ENCODE measurements at places on chromosomes 2 and 18. TPM values are rescaled to one million over a fixed set of nuclear protein-coding genes. Genes with fewer than 3 reads are reported as not detected.

DNA sequence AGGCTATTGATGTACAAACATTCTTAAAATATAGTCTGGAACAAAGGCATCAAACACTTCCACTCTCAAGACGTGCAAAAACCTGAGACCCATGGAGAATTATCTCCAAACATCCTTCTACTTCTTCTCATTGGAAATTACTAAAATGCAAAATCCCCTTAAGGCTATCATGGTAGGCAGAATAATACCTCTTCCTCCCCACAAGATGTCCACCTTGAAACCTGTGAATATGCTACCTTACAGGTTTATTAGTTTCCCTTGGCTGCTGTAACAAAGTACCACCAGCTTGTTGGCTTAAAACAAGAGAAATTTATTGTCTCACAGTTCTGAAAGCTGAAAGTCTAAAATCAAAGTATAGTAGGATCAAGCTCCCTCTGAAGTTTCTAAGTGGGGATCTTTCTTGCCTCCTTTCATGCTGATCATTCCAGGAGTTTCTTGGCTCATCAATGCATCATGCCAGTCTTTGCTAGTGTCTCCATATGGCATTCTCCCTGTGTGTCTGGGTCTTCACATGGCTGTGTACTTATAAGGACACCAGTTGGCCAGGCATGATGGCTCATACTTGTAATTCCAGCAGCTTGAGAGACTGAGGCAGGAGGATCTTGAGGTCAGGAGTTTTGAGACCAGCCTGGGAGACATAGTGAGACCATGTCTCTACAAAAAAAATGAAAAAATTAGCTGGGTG is 163.7 kb upstream of the NCK2 start:
- no peak overlapping the region for H3K4me3 ChIP-seq
- H3K27me3 ChIP-seq: no peaks in the 10 kb centered on the region
- DNase-seq: no peak
- no peaks in the 10 kb centered on the region for H3K4me1 ChIP-seq
- H3K27ac ChIP-seq: no peak overlapping the region

DNA sequence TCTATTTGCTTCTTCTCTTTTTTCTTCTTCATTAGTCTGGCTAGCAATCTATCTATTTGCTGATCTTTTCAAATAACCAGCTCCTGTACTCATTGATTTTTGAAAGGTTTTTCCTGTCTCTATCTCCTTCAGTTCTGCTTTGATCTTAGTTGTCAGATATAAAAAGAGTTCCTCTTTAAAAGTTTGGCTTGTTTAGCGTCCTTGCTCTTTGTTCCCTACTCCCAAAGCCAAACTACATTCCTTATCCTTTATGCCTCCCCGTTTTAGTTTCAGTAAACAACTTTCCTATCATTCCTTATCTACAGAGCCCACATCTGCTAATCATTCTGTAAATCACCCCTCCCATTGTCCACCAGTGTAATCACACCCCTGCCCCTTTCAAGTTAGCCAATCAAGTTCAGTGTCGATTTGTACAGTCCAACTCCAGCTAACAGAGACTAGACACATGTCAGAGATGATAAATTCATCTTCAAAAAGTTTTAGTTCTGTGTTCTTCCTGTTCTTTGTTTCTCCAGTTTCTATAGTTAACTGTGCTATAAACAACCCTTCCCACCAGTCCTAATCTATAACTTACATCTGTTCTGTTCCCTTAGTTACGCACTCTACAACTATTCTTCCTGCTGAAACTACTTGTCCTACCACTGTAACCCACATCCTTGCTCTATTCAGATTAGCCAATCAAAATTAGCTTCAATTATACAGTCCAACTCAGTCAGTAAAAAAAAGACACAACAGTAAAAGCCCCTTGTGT is 44.4 kb downstream of the TFPI start:
- H3K4me3 ChIP-seq: no peak overlapping the region
- no peaks in the 10 kb centered on the region for H3K27me3 ChIP-seq
- H3K27ac ChIP-seq: no peak overlapping the region
- DNase-seq: no peak
- H3K36me3 ChIP-seq: no peaks in the 10 kb centered on the region

DNA sequence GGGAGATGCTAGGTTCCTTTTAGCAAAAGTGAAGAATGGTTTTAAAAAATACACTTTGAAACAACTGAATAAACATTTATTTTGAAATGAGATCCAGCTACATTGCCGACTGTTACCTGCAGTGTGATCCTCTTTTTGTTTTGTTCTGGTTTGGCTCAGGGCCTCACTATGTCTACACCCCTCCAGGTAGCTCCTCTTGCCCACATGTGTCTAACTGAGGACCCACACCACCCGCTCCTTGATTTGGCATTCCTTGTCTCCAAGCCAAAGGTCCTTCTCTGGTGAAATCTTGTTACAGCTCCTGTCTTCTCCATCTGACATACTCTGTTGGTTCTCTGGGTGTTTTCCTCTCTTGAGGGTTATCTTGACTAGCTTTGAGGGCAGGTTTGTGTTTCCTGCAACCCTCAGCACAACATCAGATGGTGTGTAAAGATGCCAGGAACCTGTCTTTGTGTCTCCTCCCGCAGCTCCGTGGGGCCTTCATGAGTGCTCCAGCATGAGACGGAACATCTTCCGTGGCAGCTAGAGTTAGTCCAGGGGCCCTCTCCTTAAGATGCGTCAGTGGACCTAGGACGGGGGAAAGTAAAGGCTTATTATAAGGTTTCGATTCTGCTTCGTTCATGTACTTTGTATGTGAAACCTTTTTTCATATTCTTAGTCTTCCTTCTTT is 32.1 kb downstream of the MAP4K4 start:
- H3K27ac ChIP-seq: no peak overlapping the region
- no peaks in the 10 kb centered on the region for H3K36me3 ChIP-seq
- no peak for DNase-seq
- no peak overlapping the region for H3K4me3 ChIP-seq
- H3K27me3 ChIP-seq: no peaks in the 10 kb centered on the region

DNA sequence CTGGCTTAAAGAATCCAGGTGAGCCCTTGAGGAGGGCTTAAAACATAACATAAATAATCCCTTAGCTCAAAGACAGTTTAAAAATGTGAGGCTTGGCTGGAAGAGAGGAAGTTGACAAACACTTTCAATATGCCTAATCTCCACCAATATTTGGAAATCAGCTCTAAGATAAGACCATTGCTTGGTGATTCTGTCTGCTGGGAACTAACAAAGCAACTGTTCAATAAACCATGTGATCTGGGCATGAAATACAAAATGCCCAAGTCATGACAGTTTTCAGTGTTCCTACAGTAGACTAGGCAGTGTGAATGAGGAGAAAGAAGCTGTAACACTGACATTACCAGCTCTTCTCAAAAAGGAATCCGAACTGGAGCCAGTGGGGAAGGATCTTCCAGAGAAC is 10.7 kb downstream of the MFF start:
- H3K4me3 ChIP-seq: no peak overlapping the region
- no peaks in the 10 kb centered on the region for H3K27me3 ChIP-seq
- peaks cover 25% of the 10 kb centered on the region for H3K36me3 ChIP-seq
- DNase-seq: no peak
- no peak overlapping the region for H3K27ac ChIP-seq

- DNase-seq: no peak
- no peaks in the 10 kb centered on the region for H3K27me3 ChIP-seq
- H3K4me1 ChIP-seq: no peaks in the 10 kb centered on the region
- no peaks in the 10 kb centered on the region for H3K36me3 ChIP-seq
Observed at GRCh38 chr2:211367293-211367692, 810.9 kb downstream of the CPS1 start.

DNA sequence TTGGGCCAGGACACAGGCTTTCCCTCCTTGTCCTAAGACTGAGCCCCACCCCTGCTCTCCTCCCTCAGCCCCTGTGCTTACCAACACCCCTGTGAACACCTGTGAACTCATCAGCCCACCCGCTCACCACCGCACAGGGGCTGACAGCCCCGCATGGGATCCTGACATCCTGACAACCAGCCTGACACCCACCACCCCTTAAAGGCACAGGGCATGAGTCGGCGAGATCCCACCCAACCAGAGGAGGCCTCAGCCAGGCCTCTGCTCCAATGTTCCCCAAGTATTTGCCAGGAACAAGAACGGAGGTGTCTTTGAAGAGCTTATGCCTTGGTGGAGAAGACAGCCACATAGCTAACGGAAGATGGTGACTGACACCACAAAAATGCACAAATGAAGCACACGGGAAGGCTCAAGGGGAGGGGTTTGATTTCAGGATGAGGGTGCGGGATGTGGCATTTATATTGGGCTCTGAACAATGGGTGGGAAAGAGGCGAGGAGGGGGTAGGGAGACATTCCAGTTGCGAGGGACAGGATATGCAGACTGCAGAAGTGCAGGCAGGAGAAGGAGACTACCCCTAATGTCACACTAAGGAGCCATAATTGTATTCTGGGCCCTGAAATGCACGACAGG is 11.0 kb downstream of the RAB11FIP5 start:
- H3K4me3 ChIP-seq: no peak overlapping the region
- no peak for DNase-seq
- no peaks in the 10 kb centered on the region for H3K27me3 ChIP-seq
- no peaks in the 10 kb centered on the region for H3K4me1 ChIP-seq

GRCh38 chr2:10790228-10790973 is 22.2 kb downstream of the PDIA6 start:
- peak overlapping the region; percentile 65 for H3K27ac ChIP-seq
- DNase-seq: no peak
- peaks cover 57% of the 10 kb centered on the region for H3K36me3 ChIP-seq

DNA sequence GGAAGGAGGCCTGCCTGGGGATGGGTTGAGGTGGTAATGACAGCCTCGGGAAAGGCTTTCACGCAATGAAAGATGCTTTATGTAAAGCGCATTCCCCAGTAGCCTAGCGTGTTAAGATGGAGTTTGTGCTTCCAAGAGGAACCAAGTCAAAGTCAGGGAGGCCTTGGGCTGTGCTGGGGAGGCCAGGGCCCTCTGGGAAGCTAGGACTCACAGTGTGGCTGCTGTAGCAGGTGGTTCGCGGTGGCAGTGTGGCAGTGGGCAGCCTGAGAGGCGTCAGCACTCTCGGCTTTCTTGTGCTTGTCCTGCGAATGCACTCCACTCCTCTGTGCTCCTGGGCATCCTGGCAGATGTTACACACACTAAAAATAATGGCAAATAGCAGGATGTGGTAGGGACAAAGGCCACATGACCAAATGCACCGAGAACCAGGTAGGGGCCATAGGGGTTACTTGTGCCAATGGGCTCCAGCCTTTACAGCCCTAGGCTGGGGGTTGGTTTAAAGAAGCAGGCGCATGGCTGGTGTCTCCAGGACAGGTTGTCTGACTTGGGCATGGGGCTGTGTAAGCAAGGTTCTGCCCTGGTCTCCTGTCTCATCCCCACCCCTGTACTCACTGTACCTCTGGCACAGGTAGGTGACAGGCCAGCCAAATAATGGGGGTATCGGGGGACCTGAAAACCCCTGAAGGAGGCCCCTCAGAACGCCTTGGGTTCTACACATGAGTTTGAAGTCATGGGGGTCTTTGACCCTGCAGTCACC is 154.4 kb upstream of the TWIST2 start:
- no peak overlapping the region for H3K27ac ChIP-seq
- DNase-seq: no peak
- H3K36me3 ChIP-seq: no peaks in the 10 kb centered on the region
- H3K4me1 ChIP-seq: no peaks in the 10 kb centered on the region
- H3K27me3 ChIP-seq: no peaks in the 10 kb centered on the region
- H3K4me3 ChIP-seq: no peak overlapping the region

- DNase-seq: no peak
- H3K36me3 ChIP-seq: no peaks in the 10 kb centered on the region
- no peaks in the 10 kb centered on the region for H3K4me1 ChIP-seq
- H3K27ac ChIP-seq: no peak overlapping the region
- no peak overlapping the region for H3K4me3 ChIP-seq
- H3K27me3 ChIP-seq: no peaks in the 10 kb centered on the region
Observed at GRCh38 chr2:135063210-135063609, 11.1 kb downstream of the RAB3GAP1 start.

DNA sequence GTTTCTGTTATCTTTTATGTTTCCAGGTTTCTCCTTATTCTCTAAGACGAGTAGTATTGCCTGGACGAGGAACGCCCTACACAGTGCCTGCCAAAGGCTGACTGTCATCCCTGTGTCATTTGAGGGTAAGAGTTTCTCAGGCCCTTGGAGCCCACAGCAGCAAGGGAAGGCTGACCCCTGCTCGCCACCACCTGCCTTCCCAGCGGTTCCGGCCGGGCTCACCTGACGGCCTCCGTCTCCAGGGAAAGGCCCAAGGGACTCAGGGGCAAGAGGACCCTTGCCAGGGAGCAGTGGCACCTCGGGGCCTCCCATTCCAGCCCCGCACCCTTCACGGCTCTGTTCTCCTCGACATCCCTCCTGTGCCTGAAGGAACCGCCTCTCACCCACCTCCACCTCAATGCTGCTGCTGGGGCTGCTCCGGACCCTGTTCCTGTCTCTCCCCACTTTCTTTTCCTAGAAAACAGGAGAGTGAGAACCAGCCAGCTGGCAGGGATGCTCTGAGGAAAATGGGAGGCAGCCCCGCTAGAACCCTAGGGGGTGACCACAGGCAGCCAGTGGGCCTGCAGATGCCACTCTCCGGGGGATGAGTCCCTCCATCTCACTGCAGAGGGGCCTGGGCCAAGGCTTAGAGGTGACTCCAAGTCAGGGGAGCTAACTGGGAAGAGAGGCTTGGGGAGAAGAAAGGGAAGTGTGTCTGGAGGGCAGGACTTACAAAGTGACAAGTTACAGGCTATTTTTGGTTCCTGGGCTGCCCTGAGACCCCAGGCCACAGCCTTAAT is 1.9 kb downstream of the LIMS2 start:
- no peaks in the 10 kb centered on the region for H3K36me3 ChIP-seq
- H3K27ac ChIP-seq: no peak overlapping the region
- H3K4me3 ChIP-seq: no peak overlapping the region
- no peaks in the 10 kb centered on the region for H3K4me1 ChIP-seq
- H3K27me3 ChIP-seq: peaks cover 9% of the 10 kb centered on the region

GRCh38 chr2:191180276-191180675 is 29.5 kb upstream of the STAT4 start:
- no peak overlapping the region for H3K27ac ChIP-seq
- no peaks in the 10 kb centered on the region for H3K27me3 ChIP-seq
- no peaks in the 10 kb centered on the region for H3K36me3 ChIP-seq
- DNase-seq: no peak
- peaks cover 14% of the 10 kb centered on the region for H3K4me1 ChIP-seq

DNA sequence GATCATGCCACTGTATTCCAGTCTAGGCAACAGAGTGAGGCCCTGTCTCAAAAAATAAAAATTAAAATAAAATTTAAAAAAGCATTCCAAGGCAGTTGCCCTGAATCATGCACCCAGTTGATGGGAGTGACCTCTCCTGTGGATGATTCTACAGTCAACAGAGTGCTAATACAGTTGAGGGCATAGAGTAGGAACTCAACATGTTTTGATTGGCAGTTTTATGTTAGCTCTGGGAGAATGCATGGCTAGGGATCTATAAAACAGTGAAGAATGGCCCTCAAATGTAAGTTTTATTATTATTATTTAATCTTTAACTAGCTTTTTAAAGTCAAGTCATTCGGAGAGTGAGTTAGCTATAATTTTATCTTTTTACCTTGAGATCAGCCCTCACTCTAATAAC is 228.5 kb upstream of the ITGA4 start:
- H3K27me3 ChIP-seq: no peaks in the 10 kb centered on the region
- no peak for DNase-seq
- H3K4me1 ChIP-seq: no peaks in the 10 kb centered on the region

The COBLL1 gene
- total RNA-seq: 0.32 TPM

The TMEM247 gene
- total RNA-seq: not detected

The REEP1 gene
- total RNA-seq: 0.11 TPM

The HOXD13 gene
- total RNA-seq: not detected

The RNF181 gene
- total RNA-seq: 89.7 TPM

The RALBP1 gene
- 46.9 TPM for total RNA-seq

The BMP10 gene
- not detected for total RNA-seq

The SLC30A3 gene
- not detected for total RNA-seq

The ZNF521 gene
- not detected for total RNA-seq

Data from GM12878 (cell line).